Smooth muscle cell of the pulmonary artery (primary cell): ENCODE measurements at places on chromosomes 13 and 19. TPM values are rescaled to one million over a fixed set of nuclear protein-coding genes. Genes with fewer than 3 reads are reported as not detected.

The IGLON5 gene
- 0.13 TPM in 2 replicates for total RNA-seq

The ATXN8OS gene
- not detected in 2 replicates for total RNA-seq

The SIGLEC7 gene
- not detected in 2 replicates for total RNA-seq

The DCT gene
- total RNA-seq, result 0.17 and 0.20 TPM in 2 replicates

The TMIGD2 gene
- total RNA-seq, result not detected in 2 replicates

The C19orf25 gene
- 26.7 and 33.0 TPM in 2 replicates for total RNA-seq

The SLITRK6 gene
- total RNA-seq, result 0.39 and 0.53 TPM in 2 replicates

The GNG7 gene
- 0.39 and 0.73 TPM in 2 replicates for total RNA-seq
